Activated CD8-positive, alpha-beta T cell treated with anti-CD3 and anti-CD28 coated beads for 36 hours (primary cell): ENCODE measurements at places on chromosomes 3 and 15.

- no peak for DNase-seq
Observed at GRCh38 chr15:75314552-75315290, 21.1 kb upstream of the COMMD4 start.

- DNase-seq = no peak
Observed at GRCh38 chr3:188796122-188796631, 375.6 kb upstream of the TPRG1 start.

DNA sequence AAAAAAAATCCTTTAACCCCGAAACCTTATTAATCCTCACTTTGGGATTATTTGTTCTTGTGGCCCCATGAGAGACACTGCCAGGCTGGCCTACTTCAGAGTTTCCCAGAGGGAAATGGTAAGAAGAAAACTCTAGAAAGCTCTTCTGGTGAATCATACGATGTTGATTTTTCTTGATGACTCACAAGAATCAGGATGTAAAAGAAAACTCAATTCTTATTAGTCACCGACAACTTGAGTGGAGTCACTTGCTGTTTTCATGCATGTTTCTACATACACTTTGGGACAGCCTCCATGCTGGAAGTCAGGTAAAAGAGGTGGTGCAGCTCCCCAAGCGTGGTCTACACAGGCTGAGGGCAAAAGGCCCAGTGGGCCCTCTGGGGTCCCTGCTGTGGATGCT, 42.8 kb downstream of the MYO5C start:
- no peak for DNase-seq

- DNase-seq = no peak
Observed at GRCh38 chr15:54119051-54119450, 140.8 kb downstream of the UNC13C start.

DNA sequence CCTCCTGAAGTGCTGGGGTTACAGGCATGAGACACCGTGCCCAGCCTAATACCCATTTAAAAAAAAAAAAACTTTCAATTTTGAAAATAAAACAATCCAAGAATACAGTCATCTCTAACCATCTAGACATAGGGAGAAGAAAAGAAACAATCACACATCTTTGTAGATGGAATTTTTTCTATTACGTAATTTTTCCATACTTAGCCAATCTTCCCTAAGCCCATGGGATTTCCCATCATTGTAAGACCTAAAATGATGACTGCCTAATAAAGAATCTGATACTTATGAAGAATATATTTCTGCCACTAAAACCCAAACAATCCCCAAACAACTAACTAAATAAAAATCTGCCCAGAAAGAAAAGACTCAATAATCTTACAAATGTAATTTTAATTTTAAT, 88.7 kb downstream of the CBLB start:
- DNase-seq = no peak

DNA sequence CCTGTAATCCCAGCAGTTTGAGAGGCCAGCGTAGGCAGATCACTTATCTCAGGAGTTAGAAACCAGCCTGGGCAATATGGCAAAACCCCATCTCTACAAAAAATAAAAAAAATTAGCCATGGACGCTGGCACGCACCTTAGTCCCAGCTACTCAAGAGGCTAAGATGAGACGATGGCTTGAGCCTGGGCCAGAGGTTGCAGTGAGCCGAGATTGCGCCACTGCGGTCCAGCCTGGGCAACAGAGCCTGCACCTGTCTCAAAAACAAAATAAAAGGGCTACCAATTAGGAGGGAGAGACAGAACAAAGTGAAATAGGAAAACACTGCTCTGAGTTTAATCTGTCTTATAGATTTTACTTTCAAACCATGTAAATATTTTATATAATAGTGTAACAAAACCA, 33.8 kb downstream of the MSL2 start:
- DNase-seq = no peak

- no peak for DNase-seq
Observed at GRCh38 chr3:60756241-60757030, 494.8 kb downstream of the FHIT start.

GRCh38 chr3:67809370-67809935, 155.0 kb upstream of the SUCLG2 start:
- no peak for DNase-seq

DNA sequence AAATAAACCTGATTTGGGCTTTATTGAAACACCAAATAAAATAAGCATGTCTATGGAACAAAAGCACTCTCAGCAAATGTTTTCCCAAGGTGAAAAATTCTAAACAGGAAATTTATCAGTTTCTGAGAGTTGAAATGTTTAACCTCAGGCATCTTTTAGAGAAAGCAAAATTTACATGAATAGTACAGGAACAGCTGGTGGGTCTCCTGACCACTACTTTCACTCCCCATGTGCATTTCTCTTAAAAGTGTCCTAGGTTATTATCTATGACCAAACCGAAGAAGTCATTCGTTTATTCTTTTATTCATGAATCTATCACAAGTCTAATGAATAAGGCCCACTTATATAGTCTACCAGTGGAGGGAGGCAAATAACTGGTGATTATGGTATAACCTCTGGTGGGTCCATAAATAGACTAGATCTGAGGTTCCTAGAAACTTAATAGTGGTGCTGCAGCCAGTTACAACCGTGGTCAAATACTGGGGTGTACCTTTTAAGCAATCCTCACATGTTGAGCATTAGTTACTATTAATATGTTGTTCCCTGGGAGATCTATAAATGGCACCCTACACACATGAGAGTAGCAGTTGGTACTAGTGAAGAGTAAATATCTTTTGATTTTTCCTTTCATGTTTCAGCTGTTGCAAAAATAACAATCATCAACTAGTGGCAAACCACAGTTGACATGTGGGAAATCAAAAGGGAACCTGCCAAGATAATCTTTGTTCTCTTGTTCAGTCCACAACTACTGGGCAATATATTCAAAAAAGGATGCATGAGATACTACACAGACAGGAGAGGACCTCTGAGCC, 169.3 kb upstream of the STAC start:
- no peak for DNase-seq

DNA sequence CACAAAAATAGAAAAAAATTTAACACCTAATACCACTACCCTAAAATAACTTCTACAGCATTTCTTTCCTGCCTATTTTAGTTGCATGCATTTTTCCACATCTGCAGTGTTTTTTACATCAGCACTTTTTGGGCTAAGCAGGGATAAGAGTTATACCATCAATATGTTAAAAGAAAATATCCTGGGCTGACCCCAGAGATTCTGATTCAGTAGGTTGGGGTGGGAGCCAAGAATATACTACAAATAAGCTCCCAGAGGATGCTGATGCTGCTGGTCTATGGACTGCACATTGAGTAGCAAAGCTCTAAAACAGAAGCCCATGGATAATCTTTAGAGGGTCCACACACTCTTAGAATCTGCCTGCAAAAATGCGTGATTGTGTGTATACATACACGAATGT, 14.8 kb downstream of the FYCO1 start:
- no peak for DNase-seq

DNA sequence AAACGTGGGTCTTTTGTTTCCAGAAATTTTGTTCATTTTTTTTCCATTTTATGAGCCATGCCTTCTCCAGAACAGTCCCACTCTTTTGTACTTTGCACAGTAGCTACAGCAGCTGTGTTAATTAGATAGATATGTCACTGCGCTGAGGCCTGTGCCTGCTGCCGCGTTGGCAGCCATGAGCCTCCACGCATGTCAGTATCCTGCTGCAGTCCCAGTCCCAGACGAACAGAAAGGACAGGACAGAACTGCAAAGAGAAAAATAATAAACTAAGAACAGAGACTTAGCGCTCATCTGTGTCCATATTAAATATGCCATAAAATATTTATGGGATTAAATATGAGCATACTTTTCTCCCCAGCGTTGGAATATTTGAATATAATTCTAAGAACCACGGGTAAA, 442.4 kb upstream of the RARB start:
- no peak for DNase-seq

GRCh38 chr15:90248789-90249202, 560 bp upstream of the TTLL13 start:
- DNase-seq = no peak

DNA sequence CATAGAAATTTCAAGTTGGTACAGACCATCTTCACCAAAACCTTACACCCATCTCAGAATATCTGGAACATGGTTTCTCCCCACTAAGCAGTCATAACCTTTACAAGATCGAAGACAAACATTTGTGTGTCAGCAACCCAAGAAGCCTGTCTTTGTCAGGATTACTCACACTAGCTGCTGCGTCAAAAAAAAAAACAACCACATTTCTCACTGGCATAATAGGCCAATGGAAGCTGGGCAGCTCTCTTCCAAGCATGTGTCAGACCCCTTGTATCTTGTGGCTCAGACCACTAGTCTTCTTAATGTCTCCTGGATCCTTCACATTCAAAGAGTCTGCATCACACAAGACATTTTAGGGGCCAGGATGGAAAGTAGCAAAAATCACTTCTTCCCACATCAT, 266.9 kb upstream of the IGF1R start:
- DNase-seq = no peak

- DNase-seq = no peak
Observed at GRCh38 chr15:52162260-52162659, 28.9 kb downstream of the GNB5 start.

GRCh38 chr15:91872356-91873137, 19.0 kb downstream of the SLCO3A1 start:
- DNase-seq = no peak

DNA sequence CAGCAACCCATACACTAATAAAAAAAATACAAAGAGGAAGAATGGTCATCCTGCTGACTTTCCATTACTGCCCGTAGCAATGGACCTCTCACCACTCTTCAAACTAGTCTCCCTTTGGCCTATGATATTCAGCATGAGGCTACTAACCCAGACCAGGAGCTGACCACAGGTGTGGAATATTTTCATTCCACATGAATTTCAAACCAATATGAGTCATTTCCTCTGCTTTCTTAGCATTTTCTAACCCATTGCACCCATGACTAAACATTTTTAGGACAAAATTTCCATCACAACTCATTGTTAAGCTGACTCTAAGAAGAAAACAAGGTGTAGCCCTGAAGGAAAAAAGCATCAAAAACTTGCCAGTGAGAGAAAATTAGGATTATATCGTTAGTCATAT, 34.0 kb upstream of the ZPLD1 start:
- DNase-seq = no peak

GRCh38 chr3:44954962-44955361, 21.0 kb downstream of the ZDHHC3 start:
- DNase-seq = no peak

DNA sequence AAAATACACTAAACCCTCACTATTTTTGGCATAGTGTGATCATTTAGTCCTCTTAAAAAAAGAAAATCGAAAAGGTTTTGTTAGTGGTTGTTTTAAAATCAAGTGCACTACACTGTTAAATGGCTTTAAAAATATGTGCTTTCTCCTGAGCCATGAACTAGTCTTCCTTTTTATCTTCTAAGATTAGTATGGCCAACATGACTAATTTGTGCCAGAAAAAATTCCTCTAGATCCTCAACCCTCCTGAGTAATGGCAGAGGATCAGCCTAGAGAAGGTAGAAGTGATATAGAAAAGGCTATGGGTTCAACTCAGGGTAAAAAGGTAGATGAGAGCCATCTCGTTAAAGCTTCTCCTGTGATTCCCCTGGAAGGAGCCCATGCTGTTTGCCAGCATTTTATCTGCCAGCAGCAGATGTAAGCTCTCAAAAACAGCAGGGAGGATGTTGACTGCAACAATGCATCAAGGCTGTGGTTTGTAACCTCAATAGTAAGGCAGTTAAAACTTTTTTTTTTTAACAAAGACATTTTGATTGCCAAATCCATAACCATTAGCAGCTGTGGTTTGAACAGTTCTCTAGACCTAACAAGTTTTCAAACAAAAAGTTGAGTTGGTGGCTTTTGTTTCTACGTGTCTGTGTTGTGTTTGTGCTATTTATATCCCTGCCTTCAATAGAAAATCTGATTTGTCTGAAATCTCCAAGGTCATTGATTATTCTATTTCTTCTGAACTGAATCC, 30.2 kb upstream of the ZNF609 start:
- peak; percentile 51 for DNase-seq

- no peak for DNase-seq
Observed at GRCh38 chr15:36422631-36423030, 156.8 kb upstream of the CDIN1 start.

DNA sequence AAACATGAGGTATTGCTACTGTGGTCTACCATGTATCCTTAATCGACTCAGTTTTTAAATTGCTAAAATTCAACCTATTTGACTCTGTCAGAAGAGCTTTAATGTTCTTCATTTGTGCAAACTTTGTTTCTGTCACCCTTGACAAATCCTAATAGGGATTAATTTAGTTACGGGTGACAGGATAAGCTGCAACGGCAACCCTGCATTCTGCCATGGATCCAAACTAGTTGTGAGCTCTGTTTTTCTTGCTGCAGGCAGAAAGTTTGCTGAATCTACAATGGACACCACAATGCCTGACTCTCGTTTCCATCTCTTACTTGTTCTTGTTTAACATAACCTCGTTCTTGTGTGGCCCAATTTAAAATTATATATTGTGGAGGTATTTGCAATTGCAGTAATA, 352.3 kb downstream of the ROBO2 start:
- no peak for DNase-seq

- DNase-seq = no peak
Observed at GRCh38 chr3:151589311-151589710, 128.4 kb upstream of the IGSF10 start.

DNA sequence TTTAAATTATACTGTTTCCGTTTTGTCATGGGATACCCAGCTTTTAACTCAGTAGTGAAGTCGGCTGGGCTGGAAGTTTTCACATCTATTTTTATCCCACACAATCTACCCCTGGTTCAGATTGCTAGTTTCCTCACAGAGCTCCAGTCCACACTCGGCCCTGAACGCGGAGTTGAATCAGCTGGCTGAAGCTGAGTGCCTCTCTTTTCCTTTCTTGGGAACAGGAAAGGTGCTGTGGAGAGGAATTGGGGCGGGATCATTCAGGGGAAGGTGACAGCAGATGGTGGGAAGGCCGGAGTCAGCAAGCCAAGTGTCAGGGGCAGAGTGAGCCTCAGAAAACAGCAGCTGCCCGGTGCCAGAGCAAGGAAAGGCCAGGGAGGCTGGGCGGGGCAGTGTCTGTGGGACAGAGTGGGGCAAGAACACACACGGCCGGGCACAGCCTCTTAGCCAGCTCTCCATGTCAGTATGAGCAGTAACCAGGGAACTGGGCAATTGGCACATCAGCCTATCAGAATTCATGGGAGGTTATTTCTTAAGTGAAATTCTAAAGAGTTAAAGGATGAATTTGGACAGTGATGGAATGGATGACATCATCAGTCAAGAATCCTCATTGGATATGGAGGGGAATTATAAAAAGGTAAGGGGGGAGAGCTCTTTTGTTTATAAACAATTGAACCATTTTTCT, 135.7 kb upstream of the IL12A start:
- DNase-seq = no peak

DNA sequence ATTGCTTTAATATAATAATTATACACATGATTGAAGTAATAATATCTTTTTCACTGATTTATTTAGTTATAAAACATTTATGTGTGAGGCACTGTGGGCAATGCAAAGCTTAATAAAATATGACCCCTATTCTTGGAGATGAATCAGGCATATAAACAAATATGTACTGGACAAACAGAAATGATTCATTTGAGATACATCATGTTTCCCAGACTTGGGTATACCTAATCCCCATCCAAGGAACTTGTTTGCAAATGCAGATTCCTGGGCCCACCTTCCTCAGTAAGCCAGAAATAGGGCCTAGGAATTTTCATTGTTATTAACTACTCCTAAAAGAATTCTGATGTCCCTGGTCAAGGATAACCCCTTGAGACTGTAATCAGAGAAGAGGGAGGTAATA, 184.2 kb downstream of the CHL1 start:
- DNase-seq = no peak
